ENCODE measurements at places on chromosomes 13 and 19. TPM values are rescaled to one million over a fixed set of nuclear protein-coding genes. Genes with fewer than 3 reads are reported as not detected.
A peak's percentile ranks its signal among the peaks of the same experiment; 100 is the strongest.

DNA sequence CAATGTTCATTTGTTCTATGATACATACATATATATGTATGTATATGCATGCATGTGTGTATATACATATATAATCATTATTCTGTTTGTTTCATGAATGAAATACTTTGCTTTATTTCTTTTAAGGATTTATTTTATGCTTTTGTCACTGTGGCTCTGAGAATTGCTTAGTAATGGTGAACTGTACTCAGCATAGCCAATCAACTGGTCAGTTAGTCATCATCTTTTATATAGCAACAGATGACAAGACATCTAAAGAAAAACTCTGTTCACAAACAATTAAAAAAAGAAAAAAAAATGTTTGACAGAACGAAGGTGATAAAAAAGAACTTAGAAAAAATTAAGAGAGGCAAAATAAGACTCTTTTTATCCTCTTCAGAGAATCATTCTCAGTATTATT lies 1440.3 kb downstream of the PCDH9 start:
- H3K36me3 ChIP-seq: no peaks in the 10 kb centered on the region
- H3K27ac ChIP-seq: no peak overlapping the region
- H3K4me3 ChIP-seq: no peak overlapping the region

DNA sequence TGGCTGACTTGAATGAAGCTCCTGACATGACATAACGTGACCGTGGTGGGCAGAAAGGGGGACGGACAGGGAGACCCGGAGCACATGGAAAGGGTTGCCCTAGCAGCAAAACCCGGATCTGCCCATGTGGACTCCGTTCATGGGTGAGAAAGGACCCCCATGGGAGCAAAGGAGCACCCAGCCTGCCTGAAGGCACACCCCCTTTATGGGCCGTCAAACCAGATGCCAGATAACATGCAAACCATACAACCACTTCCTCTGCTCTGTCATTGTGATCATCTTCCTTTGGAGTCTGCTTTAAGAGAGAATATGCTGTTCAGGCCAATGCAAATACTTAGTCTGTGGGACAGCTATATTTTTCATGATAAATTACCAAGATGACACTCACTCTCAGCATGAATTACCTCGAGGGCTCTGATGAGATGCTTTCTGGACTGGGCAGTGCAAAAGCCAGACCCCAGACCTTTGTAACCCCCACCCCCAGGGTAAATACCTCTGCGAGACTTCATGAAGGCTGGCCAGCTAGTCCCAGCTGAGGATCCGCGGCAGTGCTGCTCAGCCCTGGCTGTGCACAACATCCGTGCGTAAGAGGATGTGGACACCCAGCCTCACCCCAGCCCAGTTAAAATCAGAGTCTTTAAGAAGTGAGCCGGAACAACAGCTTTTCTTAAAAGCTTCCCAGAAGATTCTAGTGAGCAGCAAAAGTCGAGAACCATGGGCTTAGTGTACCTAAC lies 126.6 kb downstream of the USP12 start:
- no peaks in the 10 kb centered on the region for H3K36me3 ChIP-seq
- H3K27me3 ChIP-seq: no peaks in the 10 kb centered on the region
- H3K27ac ChIP-seq: no peak overlapping the region
- DNase-seq: no peak

DNA sequence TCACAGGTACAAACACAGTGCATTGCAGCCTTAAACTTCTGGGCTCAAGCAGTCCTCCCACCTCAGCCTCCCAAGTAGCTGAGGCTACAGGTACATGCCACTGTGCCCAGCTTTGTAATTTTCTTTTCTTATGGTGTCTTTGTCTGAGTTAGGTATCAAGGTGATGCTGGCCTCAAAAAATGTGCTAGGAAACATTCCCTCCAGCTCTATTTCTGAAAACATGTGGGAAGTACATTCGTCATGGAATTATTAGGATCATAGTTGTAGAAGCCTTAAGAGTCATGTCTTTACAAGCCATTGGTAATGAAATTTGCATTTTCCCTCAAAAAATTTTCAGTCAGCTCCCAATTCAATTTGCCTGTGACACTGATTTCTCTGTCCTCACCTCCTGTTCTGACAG lies 231.6 kb downstream of the DCT start:
- no peaks in the 10 kb centered on the region for H3K27me3 ChIP-seq
- no peak overlapping the region for H3K27ac ChIP-seq
- H3K36me3 ChIP-seq: no peaks in the 10 kb centered on the region
- H3K4me3 ChIP-seq: no peak overlapping the region
- no peaks in the 10 kb centered on the region for H3K4me1 ChIP-seq
- no peak for DNase-seq

- peaks cover 10% of the 10 kb centered on the region for H3K36me3 ChIP-seq
- DNase-seq: no peak
- peaks cover 45% of the 10 kb centered on the region for H3K4me1 ChIP-seq
- no peaks in the 10 kb centered on the region for H3K27me3 ChIP-seq
- no peak overlapping the region for H3K4me3 ChIP-seq
Observed at GRCh38 chr19:5032101-5032967, 63.4 kb downstream of the KDM4B start.

DNA sequence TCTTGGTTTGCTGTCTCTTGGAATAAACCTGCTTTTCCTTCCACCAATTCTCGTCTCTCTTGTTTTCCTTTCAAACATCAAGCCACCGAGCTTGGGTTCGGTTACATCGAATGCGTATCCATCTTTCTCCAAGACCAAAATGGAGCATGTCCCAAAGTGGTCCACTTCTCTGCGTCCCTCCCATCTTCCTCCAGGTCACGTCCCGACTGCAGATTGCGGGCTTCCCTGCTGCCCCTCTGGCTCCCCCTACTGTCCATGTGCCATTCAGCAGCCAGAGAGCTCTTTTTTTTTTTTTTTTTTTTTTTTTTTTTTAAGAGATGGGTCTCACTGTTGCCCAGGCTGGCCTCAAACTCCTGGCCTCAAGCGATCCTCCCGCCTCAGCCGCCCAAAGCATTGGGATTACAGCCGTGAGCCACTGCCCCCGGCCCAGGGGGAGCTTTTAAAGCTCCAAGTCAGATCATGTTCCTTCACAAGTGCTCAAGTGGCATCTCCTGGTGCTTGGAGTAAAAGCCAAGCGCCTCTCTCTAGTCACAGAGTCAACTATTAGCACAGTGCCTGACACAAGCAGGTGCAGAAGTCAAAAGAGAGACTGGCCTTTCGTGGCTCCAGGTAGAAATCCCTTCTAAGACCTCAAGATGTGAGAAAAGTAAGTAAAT lies 10.0 kb downstream of the COL5A3 start:
- no peak overlapping the region for H3K4me3 ChIP-seq
- H3K27me3 ChIP-seq: peaks cover 6% of the 10 kb centered on the region
- peaks cover 28% of the 10 kb centered on the region for H3K4me1 ChIP-seq
- peak; percentile 51 for DNase-seq

- H3K4me3 ChIP-seq: no peak overlapping the region
- H3K27me3 ChIP-seq: no peaks in the 10 kb centered on the region
- H3K36me3 ChIP-seq: no peaks in the 10 kb centered on the region
- H3K4me1 ChIP-seq: no peaks in the 10 kb centered on the region
- no peak for DNase-seq
Observed at GRCh38 chr13:99418843-99419140, 82.5 kb upstream of the TM9SF2 start.

GRCh38 chr13:111938741-111939665 lies 127.9 kb upstream of the SOX1 start:
- DNase-seq: no peak
- H3K27ac ChIP-seq: no peak overlapping the region
- peaks cover 72% of the 10 kb centered on the region for H3K27me3 ChIP-seq
- H3K4me1 ChIP-seq: no peaks in the 10 kb centered on the region
- no peak overlapping the region for H3K4me3 ChIP-seq

GRCh38 chr13:37226971-37227370 lies 121.5 kb upstream of the CSNK1A1L start:
- no peaks in the 10 kb centered on the region for H3K36me3 ChIP-seq
- H3K4me3 ChIP-seq: no peak overlapping the region
- no peaks in the 10 kb centered on the region for H3K27me3 ChIP-seq
- no peak for DNase-seq
- H3K27ac ChIP-seq: no peak overlapping the region

DNA sequence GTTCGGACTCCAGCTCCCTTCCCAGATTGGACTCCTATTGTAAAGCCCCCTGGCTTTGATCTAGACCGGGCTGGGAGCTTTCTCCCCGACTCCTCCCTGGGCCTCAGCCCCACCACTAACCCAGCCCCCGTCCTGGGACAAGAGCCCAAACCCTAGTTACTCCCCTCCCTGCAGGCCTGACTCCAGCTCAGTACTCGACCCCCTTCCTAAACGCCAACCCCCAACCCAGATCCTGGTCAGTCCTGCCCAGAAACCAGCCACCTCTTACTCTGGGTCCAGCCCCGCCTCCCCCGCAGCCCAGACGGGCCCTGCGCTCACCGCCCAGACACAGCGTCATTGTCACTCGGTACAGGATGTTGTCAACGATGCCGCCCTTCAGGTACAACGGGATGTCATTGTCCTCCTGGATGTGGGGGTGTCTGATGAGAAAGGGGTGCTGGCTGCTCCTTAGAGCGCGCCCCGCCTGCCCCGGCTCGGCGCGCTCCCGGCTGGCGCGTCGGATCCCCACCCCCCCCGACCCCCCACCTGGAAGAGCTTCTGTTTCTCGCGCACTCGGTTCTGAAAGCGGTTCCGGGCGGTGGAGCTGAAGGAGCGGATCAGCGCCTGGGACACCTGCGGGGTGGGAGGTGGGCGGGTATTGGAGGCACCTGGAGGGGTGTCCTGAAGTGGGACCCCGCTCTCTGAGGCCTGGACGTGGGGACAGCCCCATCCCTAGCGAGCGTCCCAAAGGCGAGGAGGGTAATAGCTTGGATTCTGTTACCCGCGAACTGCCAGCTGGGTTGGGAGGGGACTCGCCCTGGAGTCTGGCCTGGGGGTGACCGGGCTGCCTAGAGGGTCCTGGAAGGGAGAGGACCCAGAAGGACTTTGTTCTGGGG lies 866 bp downstream of the COX7A1 start:
- H3K36me3 ChIP-seq: no peaks in the 10 kb centered on the region
- no peaks in the 10 kb centered on the region for H3K27me3 ChIP-seq
- peaks cover 57% of the 10 kb centered on the region for H3K4me1 ChIP-seq
- H3K27ac ChIP-seq: peak overlapping the region; percentile 100
- peak; percentile 69 for DNase-seq
- peak overlapping the region; percentile 67 for H3K4me3 ChIP-seq

Gene CEACAM4
- not detected for total RNA-seq

All from heart right ventricle (tissue), 16 donors.